ENCODE measurements at places on chromosomes 2 and 18.

GRCh38 chr2:73031725-73032701 is 39.5 kb downstream of the SFXN5 start:
- no peak for DNase-seq

DNA sequence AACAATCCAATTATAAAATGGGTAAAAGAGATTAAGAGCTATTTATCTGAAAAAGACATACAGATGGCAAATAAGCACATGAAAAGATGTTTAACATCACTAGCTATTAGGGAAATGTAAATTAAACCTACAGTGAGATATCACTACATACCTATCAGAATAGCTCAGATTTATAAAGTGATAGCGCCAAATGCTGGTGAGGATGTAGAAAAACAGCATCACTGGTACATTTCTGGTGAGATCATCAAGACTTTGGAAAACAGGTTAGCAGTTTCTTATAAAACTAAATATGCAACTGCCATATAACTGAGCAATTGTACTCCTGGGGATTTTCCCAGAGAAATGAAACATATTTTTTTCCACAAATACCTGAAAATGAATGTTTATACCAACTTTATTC is 100.4 kb downstream of the ACOXL start:
- no peak for DNase-seq

DNA sequence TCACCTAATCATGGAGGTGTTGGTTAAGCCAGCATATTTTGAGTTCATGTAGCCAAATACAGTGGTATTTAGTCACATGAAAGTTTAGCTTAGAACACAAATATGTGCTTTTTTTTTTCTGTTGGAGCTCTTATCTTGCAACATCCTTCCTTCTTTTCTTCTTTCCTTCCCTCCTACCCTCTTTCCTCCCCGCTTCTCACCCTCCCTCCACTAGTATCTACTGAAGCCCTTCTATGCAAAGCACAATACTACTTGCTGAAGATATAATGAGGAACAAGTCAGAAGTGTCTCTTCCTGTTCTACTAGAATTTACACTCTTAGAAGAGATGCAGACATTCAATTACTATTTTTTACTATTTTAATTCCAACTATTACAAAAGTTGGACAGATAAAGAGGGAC is 105.0 kb upstream of the ITGA4 start:
- no peak for DNase-seq

GRCh38 chr18:3605954-3606443 is 156.0 kb downstream of the TGIF1 start:
- DNase-seq, result no peak

- no peak for DNase-seq
Observed at GRCh38 chr2:224657349-224657748, 58.8 kb downstream of the CCDC195 start.

- no peak for DNase-seq
Observed at GRCh38 chr2:130851624-130852382, 15.1 kb downstream of the ARHGEF4 start.
